ENCODE measurements at places on chromosomes 3 and 15.
A peak's percentile ranks its signal among the peaks of the same experiment; 100 is the strongest.

- no peak for DNase-seq
Observed at GRCh38 chr15:73807865-73808264, 54.7 kb upstream of the INSYN1 start.

GRCh38 chr3:66050821-66051220, 12.1 kb upstream of the MAGI1 start:
- no peak for DNase-seq

DNA sequence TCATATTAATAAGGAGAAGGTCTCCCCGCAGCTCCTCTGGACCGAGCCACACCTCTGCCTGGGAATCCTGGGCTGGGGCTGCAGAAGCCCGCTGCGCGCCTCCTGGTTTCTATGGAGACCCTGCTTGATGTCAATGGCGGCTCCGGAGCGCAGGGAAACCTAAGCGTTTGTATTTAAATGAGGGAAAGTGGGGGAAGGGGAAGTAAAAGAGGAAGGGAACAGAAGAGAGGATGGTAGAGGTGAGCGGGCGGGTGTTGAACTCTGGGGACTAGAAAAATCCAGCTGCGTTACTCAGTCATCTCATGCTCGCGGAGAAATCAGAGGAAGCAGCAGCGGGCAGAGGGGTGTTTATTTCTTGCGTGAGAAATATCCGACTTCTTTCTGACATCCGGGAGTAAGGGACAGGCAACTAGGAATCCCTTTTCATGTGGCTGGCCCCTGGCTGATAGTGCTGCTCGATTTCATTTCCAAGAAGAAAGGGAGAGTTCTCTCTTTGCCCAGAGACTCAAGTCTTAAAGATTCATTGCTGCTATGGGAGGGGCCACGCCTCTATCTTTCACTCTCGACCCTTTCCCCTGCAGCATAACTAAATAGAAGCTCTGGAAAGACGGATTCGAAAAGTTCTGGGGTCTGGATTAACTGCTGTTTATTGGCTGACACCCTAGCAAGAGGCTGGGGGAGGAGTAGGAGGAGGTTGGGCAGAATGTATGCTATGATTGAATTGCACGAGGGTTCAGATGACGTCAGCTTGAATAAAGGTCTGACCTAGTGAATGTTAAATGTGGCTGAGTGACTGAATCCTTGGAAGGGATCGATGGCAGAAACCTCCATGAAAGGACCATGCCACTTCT, 110.5 kb upstream of the GAP43 start:
- no peak for DNase-seq

GRCh38 chr3:25427942-25428788, at the start of gene RARB:
RARB (plus strand) TSS chr3:25428263; CDS start chr3:25428732, 469 bp downstream.
- no peak for DNase-seq

- DNase-seq: no peak
Observed at GRCh38 chr3:115165701-115166100, 18.6 kb upstream of the ZBTB20 start.

DNA sequence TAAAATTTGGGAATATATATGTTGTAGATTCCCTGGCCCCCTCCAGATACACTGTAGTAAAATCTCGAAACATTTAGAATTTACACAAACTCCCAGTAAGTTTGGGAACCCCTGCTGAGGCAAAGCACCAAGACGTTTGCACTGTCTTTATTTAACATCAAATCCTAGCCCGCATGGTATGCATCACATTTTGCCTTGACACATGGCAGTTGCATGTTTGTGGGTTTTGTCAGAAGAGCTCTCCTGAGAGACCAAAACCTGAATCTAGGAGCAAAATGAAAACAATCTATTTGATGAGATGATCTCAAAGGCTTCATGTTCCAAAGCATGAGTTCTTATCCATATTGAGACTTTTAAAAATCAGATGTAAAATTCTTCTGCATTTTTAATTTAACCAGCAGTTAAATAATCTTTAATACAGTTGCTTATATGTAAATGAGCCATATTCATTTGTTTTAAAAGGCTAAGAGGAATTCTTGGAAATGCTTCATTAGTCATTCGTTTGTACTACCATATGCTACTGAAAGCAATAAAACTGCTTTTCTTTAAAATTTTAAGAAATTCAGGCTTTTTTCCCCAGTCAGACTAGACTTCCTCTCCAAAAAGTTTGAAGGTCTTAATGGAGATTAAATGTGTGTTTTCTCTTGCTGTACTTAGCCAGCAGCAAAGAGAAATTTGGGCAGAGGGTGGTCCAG, 105.2 kb upstream of the BOC start:
- DNase-seq: no peak

DNA sequence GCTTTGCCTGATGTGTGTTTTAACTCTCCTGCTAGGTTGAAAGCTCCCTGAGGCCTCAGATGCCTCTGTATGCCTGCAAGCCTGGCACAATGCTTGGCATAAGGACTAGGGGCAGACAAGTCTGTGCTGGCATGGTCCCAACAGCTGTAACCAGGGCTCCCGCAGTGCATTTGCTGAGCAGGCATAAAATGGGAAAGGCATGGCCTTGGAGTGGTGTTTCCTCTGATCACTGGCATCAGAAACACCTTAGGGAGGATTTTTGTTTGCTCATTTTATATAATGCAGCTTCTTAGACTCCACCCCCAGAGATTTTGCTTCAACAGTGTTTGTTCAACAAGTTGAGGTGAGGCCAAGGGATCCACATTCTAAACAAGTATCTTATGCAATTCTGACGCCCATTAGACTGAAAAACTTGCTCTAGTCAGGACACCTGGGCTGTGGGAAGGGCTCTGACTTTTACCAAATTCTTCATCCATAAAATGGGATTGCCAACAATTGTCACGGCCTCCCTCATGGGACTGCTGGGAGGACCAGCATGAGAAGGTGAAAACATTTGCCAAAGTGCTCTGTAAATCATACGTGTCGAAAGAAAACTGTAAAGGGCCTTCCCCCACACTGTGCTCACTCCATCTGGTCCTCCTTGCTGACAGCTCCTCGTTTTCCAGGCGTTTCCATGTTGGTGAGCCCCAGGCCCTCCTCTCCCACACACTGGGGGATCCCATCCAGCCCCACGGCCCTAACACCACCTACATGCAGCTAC, 43.1 kb downstream of the STARD5 start:
- no peak for DNase-seq

GRCh38 chr3:3201611-3202010, 22.1 kb upstream of the CRBN start:
- no peak for DNase-seq

- no peak for DNase-seq
Observed at GRCh38 chr15:68334661-68335124, 57.1 kb downstream of the FEM1B start.

DNA sequence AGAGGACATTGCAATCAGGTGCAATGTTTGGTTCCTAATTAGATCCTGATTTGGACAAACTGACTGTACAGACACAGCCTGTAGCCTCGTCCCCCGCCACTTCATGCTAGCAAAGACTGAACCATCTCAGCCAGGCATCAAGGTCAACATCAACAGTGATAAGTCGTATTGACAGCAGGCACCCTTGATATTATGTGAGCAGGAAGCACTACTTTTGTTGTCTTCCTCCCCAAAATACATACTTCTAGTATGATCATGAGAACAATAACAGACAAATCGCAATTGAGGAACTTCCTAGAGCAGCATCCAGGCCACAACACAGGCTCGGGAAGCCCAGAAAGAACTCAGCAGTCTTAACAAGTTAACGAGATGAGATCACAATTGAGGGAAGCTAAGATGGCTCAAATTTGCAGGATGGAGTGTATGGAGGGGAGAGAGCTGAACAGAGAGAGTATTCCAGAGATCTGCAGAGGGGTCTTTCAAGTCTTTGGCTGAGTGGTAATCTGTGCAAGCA, 20.4 kb downstream of the TGM5 start:
- DNase-seq: no peak

- no peak for DNase-seq
Observed at GRCh38 chr3:141250342-141250741, 18.7 kb downstream of the PXYLP1 start.

DNA sequence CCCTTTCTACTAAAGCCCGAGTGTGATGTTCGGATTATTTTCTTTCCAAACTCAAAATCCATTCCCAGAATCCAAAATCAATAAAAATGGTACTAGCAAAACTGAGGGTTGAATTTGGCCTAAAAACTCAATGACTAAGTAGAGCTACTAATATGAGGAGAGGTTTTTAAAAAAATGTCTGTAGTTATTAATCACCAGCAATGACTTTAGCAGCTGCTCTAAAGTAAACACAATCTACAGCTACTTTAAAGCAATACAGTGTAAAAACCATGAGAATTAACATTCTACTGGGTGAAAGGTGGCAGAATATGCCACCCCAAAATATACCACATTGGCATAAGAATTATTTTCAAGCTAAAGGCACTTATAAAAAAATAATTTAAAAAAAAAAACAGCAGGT, 23.5 kb downstream of the FHIT start:
- DNase-seq: no peak

GRCh38 chr3:82410366-82410765, 648.9 kb upstream of the GBE1 start:
- DNase-seq: no peak

GRCh38 chr3:185527364-185527763, 25.0 kb downstream of the LIPH start:
- DNase-seq: no peak

- DNase-seq: peak; percentile 13
Observed at GRCh38 chr15:92079047-92079446, 225.5 kb downstream of the SLCO3A1 start.

GRCh38 chr3:141241616-141242376, 10.2 kb downstream of the PXYLP1 start:
- DNase-seq: no peak

GRCh38 chr3:61414456-61414855, 146.9 kb upstream of the PTPRG start:
- no peak for DNase-seq

DNA sequence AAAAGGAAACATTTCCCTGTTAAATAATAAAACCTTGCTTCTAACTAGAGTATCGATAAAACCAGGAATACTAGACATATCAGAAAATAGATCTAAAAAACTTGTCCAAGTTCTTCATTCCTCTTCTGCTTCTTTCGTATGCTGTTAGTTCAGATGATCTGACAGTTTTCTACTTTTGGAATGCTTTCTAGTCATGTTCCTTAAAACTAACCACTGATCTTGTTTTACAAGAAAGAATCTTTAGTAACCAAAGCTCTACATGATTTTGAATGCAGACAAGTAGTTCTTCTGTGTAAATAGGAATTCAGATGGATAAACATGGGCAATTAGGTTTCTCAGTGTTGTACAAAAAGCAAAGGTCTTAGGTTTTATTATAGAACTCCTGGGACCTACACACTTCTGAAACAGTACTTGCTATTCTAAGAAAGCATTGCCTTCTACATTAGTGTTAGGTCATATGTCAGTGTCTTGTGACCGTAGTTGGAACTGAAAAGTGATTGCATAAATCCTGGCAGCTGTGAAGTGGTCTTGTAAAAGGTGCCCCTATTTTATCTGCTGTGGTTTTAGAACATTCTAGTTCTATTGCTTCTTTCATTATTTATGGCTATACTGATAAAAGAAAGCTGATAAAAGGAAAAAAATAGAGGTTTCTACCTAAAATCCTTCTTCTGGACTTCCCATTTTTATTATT, 40.7 kb downstream of the SNRK start:
- no peak for DNase-seq

DNA sequence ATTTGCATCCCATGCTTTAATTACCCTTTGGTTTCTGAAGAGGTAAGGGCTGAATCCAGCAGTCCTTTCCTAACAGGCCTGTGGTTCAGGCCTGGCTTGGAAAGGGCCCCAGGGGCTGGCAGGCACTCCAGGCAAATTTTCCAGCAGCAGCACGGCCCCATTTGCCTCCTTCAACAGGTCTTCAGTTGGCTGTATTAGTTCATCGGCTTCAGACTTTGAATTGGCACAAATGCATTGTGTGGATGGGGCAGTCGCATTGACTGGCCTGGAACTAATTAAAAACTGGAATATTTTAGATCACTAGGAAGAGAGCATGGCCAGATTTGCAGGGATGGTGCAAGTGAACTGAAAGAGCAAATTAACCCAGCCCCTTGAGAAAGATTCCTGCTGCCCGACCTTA, 207.8 kb upstream of the MCTP2 start:
- DNase-seq: no peak

DNA sequence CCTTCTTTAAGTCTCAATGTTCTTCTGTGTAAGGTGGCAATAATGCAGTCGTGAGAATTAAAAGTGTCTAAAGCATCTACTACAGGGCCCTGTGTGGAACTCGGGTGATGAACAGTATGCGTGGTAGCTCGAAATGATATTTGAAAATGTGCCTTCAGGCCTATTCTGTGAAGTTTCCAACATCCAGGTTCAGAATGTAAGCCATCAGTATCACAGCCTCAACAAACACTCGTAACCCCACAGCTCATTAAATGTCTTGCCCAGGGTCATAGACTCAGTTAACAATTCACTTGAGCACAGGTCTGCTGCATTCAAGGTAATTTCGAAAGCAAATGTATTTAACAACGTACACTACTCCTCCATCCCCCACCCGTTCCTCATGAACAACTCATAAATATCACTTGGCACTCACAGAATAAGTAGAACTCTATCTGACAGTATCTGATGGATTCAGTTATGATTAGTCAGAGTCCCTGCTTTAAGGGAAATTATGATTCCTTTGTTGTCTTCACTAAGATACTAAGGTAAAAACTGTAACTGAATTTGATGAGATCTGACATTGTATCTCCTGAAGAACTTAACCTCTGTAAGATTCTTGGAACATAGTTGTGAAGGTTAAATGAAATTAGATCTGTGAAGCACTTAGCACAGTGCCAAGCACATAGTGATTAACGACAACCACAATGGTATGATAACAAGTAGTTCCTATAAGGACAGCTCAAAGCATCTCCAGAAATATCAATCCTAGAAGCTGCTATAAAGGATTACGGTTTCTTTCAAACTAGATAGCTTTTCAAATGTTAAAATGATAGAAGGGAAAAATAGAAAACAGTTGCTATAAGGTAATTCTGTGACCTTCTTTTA, 642.3 kb downstream of the TBL1XR1 start:
- DNase-seq: no peak

DNA sequence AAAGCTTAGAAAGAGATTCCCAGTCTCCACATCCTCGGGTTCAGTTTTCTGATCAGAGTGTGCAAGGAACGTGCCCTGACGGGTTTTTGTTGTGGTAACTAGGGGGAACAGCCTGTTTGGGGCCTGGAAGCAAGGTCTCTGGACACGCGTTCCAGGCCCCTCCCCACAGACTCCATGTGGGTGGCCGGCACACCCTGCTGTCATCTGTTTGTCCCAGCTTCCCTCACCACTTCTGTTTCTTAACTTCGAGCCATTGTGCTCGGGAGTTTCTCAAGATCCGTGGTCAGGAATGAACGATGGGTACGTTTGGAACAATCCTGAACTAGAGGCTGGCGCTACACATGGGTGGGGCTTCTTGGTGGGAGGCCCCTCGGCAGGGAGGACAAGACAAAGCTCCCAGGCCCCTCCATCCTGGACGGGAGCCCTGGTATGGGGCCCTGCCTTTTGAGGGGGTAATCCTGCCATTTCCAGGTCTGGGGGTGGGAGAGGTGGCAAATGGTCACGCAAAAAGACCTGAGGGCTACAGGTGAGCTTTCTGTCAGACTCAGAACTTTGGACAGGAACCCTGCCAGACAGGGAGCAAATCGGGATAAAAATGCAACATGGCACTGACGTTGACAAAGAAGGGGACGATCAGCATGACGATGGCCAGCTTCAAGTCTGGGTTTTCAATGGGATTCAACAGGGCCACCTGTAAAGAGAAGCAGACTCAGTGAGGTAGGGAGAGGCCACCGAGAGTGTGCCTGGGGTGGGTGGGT, 8.5 kb upstream of the MUSTN1 start:
- DNase-seq: no peak
